ENCODE measurements at places on chromosomes 5 and 9.

GRCh38 chr5:56450766-56451165, 217.6 kb upstream of the ANKRD55 start:
- no peak for DNase-seq

DNA sequence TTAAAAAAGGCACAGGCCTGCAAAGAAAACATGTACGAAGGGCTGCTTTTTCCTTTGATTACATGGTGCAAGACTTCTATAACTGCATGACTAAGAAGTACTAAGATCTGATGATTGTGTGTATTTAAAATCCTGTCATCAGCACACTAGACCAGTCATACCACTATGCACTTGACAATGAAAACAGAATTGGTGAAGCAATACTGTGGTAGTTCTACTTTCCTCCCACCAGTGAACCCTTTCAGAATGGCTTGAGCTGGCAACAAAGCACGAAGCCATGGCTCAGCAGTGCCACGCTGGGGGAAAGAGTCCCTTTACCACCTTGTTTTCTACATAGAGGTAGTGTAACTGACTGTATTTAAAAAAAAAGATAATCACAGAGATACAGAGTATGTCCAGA, 49.0 kb upstream of the POU5F2 start:
- no peak for DNase-seq

- DNase-seq, result no peak
Observed at GRCh38 chr9:35070823-35071813, 1.3 kb downstream of the VCP start.

- DNase-seq, result no peak
Observed at GRCh38 chr5:127935398-127935797, 148.2 kb upstream of the SLC12A2 start.

DNA sequence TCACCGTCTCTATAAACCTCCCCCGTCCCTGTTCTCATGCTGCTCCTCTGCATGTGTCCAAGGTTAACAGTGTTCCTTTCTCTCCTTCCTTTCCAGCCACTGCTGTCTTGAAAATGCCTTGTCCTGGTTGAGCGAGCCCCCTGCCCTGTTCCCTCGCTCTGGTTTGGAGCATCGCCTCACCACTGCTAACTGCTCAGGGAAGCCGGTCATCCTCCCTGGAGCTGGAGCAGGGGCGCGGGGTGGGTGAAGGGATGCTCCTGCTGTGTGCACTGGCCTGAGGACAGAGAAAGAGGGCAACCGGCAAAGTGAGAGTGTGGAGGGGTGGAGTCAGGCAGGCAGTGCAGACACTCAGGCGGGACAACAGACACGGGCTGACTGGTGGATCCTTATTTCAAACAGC, 19.4 kb downstream of the UBE2QL1 start:
- DNase-seq, result no peak

DNA sequence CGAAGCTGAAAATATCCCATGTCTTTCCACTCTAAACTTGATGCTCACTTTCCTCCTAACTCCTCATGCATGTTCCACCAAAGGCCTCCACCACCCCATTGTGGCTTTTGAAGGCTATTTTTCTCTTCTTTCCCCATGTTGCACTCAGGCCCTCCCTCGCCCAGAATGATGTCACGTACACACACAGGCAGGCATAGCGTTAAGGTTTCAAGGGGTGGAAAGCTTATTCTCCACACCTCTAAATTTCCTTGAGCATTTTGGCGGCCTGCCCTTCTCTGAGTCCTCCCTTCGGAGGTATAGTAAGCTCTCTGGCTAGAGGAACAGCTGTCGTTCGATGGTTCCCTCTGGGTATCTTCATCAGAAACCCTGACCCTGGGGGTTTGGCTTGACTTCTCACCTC, 673.5 kb downstream of the ACTL7B start:
- DNase-seq, result no peak

GRCh38 chr5:31824869-31825517, 186.1 kb downstream of the PDZD2 start:
- DNase-seq, result no peak

GRCh38 chr5:149309354-149309753, 35.9 kb upstream of the GRPEL2 start:
- no peak for DNase-seq

GRCh38 chr9:109229682-109230081, 62.6 kb upstream of the FRRS1L start:
- no peak for DNase-seq

DNA sequence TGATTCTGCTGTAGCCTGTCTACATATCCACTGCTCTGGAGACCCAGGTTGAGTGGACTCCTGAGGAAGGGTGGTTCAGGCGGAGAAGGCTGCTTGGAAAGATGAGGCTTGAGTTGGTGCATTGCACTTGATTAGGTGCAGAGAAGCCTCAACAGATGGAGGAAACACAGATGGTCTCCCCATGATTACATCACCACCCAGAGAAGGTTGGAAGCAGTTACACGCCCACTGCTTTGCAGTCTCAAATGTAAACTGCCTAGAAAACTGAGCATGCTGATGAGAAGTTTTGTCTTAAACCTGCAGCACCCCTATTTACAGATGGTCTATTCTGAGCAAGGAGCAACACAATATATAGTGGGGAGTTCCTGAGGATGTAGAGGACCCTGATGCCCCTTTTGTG, 266.6 kb downstream of the PIK3R1 start:
- no peak for DNase-seq

- no peak for DNase-seq
Observed at GRCh38 chr5:8943301-8943700, 602.6 kb downstream of the SEMA5A start.

- no peak for DNase-seq
Observed at GRCh38 chr5:3962113-3962512, 366.5 kb downstream of the IRX1 start.

DNA sequence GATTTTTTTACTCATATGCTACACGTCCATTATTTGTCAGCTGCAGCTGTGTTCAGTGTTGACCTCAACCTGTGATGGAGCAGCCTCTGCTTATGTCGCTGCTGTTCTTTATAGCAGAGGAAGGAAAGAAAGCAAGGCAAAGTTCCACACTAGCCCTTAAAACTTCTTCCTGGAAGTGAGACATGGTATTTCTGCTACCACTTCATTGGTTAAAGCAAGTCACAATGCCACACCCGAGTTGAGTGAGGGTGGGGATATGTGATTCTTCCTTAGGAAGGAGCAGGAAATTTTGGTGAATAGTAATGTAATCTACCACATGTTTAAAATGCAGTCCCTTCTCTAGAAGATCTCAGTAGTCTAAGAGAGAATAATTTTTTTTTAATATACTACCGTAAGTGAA, 224.8 kb upstream of the DMRT1 start:
- DNase-seq, result no peak

DNA sequence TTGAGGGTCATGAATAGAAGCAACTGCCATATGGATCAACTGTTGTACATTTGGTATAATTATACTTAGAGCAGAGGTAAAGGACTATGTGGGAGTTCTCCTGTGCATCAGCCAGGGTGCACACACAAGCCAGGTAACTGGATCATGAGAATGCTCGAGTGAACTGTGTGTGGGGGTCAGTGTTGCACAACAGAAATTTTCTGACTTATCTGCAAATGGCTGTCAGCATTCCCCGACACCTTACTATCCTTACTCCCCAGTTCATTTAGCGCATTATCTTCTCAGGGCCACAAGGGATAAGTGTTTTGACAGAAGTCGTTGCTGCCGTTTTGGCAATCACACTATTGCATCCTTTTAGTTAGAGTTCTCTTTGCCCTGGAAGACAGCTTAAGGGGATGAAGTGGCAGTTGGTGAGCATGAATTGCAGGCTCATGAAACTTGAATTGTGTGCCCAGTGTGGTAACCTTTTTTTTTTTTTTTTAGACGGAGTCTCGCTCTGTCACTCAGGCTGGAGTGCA, 1.7 kb downstream of the CANX start:
- DNase-seq, result no peak

DNA sequence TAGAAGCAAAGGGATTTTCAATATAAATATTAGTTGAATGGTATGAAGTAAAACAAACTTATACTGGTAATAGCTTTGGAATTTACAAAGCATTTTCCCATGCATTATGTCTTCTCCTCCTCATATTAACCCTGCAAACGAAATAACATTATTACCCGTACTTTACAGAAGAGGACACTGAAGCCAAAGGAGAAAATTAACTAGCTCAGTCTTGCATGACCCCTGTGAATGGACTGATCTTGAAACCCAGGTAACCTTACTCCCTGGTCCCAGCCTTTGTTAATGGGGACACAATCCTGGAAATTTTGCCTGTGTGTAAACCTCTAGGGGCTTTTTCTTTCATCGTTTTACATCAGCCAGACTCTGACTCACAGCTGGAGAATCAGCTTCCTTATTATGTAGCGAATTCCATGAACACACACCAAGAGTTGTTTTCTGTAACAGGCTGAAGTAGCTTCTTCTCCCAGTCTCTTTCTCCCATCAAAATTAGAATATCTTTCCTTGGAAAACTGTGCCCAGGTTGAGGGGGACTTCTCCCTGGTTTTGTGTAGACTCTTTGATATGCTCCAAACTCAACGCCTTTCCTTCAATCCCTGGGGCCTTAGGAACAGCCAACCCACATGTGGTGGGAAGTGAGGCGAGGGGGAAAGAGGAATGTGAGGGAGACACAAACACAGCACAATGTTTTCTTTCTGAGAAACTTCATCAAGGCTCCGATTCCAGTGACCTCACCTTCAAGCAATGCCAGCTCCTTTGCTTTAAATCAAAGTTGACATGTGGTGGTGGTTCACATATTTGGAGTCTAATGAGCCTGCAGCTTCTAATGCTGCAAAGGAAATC, 480.9 kb upstream of the PAPPA start:
- DNase-seq, result no peak

- no peak for DNase-seq
Observed at GRCh38 chr5:21807953-21808352, 1045.2 kb downstream of the CDH12 start.

- DNase-seq, result no peak
Observed at GRCh38 chr9:119216651-119217331, 152.4 kb downstream of the BRINP1 start.

DNA sequence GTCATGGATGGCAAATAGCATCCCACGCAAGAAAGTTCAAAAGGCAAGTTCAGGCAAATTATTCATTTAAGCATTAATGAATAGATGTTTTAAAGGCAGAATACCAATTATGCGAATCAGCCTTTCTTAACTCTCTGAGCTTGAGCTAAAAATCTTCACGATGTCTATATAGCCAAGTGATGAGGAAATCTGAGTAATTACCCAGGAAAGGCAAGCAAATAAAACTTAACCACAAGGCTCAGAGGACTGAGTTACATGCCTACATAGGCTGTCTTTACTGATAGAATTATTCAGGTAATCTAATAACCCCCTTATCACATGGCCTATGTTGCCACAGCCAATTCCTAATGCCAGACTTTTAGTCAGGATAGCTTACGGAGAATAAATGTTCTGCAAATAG, 120.8 kb upstream of the MTAP start:
- no peak for DNase-seq

DNA sequence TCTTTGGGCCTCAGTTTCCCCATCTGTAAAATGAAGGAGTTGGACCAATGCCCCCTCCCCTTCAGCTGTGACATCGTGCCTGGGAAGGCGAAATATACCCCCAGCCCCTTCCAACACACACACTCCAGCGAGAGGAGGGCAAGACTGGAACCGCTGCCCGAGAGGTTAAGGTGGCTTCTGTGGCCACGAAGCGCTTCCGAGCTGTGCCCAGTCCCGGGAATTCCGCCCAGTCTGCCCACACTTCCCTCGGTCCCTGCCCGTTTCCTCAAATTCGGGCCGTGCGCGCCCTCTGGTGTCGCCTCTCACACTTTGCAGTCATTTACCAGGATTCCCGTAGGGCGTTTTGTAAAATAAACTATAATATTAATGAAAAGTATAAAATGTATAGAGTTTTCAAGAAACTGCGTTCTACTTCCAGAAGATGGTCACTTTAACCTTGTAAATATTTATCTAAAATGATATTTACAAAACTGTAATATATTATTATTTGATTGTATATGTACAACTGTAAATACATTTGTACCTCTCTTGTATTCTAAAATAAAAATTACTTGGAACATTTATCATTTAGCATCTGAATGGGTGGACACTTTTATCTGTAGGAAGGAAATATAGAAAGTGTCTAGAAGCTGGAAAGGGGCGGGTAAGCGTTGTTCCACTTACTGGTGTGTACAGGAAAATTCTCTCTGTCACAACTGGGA, 11.0 kb upstream of the EXOSC2 start:
- DNase-seq, result no peak

- no peak for DNase-seq
Observed at GRCh38 chr5:41503310-41503709, 7.1 kb downstream of the PLCXD3 start.

- no peak for DNase-seq
Observed at GRCh38 chr5:126808521-126808988, 31.6 kb downstream of the LMNB1 start.

DNA sequence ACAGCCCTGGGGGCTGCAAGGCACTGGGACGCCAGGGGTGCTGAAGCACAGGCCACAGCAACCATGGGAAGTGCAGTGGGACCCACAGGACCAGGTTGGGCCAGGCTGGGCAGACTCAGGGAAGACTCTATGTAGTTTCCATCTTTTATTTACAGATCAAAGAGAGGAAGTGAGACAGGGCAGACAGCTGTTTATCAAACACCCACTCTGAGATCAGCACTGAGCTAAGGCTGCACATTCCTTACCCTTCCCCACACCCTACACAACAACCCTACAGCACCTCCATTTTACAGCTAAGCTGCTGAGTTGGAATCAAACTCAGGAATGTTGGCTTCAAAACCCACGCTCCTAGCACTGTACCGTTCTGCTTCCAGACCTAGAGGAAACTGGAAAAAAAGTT, 19.8 kb downstream of the BARHL1 start:
- no peak for DNase-seq

- DNase-seq, result no peak
Observed at GRCh38 chr9:79610791-79611614, 39.2 kb downstream of the TLE4 start.

- no peak for DNase-seq
Observed at GRCh38 chr9:20437476-20437875, 184.8 kb downstream of the MLLT3 start.

GRCh38 chr9:35962126-35962906, 4.4 kb upstream of the OR2S2 start:
- no peak for DNase-seq

GRCh38 chr9:93143830-93144530, 9.9 kb upstream of the NINJ1 start:
- no peak for DNase-seq

- DNase-seq, result no peak
Observed at GRCh38 chr9:113715086-113715485, 161.0 kb upstream of the ZNF618 start.

Measured in GM19239 (cell line).